ENCODE measurements at places on chromosomes 3 and 15. TPM values are rescaled to one million over a fixed set of nuclear protein-coding genes. Genes with fewer than 3 reads are reported as not detected.

Gene RPP25
- 18.8 TPM for total RNA-seq

Gene ARGFX
- not detected for total RNA-seq

Gene EIF5A2
- 6.6 TPM for total RNA-seq

Gene SAXO2
- total RNA-seq: not detected

Gene INSYN1
- total RNA-seq: 14.2 TPM

Gene DCLK3
- total RNA-seq: 0.62 TPM

Gene THAP10
- 5.5 TPM for total RNA-seq

Gene PRSS50
- 1.4 TPM for total RNA-seq

Gene UTS2B
- not detected for total RNA-seq

Gene RBPMS2
- 36.9 TPM for total RNA-seq

DNA sequence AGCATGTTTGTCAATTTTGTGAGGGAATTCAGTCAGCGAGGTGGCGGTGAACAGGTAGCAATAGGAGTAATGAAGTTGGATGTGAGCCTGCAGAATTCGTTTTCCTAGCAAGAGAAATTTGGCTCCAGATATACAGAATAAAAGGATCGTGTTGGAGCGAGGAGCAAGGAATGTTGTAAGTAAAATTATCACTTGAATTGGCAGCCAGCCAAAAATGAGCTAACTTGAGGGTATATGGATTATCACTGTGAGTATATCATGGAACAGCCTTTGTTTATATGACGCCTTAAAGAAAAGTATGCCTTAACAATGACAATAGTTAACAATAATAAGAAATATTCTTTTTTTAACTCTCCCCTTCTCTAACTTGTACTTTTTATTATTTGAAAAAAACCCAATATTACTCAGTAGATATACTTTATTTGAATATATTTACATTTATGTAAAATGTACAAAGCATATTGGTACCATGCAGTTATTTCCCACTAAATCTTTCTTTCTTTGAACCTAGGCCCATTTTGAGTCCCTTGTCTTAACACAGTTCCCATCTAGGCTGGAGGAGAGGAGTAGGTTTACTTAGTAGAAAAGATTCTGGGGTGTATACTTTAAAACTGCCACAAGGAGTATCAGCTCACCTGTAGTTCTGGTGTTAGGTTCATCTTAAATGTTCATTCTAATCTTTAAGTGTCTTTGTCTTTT lies 29.3 kb downstream of the EPHA6 start:
- no peak for DNase-seq

GRCh38 chr3:158845765-158846350 lies 44.0 kb downstream of the MFSD1 start:
- peak; percentile 71 for DNase-seq

GRCh38 chr15:75112848-75113492 lies 88.7 kb upstream of the C15orf39 start:
- no peak for DNase-seq

DNA sequence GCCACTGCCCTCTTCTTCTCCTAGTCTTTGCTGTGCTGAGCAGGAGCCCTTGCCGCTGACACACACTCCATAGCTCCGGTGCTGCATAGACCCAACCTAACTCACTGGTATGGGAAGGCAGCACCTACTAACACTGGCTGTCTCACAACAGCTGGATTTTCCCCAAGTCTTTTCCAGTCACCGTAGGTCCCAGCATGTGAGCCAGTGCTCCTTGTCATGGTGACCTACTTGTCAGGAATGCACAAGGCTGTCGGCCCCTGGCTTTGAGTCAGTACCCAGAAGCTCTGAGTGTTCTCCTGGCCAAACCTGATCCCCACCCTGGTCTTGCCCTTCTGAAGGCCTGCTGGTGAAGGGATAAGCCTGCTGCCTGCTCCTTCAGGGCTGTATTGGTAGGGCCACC lies 25.7 kb downstream of the AMOTL2 start:
- no peak for DNase-seq

GRCh38 chr3:43997316-43997715 lies 244.4 kb upstream of the TOPAZ1 start:
- peak; percentile 22 for DNase-seq

- DNase-seq: no peak
Observed at GRCh38 chr15:95363646-95364045, 966.9 kb upstream of the NR2F2 start.

- no peak for DNase-seq
Observed at GRCh38 chr15:46682969-46683791, 1034.1 kb upstream of the SEMA6D start.

DNA sequence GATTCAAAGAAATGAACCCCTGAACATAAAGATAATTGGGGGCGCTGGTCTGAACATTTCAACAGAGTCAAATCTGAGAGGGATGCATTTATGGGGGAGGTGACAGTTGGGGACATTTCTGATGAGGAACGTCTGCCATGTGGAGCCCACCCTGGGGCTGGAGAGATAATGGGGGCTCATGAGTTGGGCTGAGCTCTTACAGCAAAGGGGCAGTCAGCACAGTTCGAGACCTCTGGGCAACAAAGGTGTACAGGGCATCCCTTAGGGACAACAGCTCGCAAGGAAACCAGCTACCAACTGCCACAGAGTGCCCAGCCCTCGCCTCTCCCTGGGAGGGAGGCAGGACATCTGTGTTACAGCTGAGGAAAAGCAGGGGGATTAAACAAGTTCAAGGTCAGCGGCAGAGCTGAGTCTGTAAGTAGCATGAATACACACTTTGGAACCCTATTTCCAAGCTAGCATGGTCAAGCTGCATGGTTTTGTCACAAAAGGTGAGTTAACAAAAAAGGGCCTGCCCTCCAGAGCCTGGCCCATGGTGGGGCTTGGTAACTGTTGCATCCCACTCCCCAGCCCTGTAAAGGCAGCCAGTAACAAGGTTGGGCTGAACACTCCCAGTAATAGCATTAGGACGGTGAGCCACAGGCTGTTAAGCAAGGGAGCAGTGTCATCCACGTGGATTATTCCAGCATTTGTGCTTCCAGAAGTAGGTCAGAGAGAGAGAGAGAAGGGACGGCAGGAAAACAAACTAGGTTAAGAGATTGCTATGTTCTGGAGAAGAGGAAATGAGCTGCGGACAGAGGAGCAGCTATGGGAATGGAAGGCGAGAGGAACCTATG lies 4.3 kb downstream of the GNB5 start:
- DNase-seq: no peak

- DNase-seq: no peak
Observed at GRCh38 chr3:105634708-105635107, 234.1 kb downstream of the CBLB start.

GRCh38 chr3:100865442-100865841 lies 127.8 kb downstream of the ABI3BP start:
- no peak for DNase-seq

- no peak for DNase-seq
Observed at GRCh38 chr15:39406485-39406884, 174.4 kb upstream of the THBS1 start.

DNA sequence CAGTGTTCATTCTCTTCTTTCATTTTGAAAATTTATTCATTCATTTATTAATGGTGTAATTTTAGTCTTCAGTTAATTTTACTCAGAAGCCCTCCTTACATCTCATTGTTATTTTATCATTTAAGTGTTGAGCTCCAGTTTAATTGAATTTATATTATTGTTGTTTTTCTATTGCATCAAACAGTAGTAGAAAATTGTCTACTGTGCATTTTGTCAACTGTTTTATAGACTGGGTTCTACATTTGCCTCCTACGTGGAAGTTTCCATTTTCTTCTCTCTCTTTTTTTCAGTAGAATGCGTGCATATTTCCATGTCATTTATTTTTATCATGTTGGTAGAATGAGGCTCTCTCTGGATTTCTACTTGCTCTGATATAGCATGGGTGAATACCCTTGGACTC lies 487.4 kb downstream of the NR2F2 start:
- no peak for DNase-seq

- no peak for DNase-seq
Observed at GRCh38 chr15:36484038-36484778, 95.2 kb upstream of the CDIN1 start.

DNA sequence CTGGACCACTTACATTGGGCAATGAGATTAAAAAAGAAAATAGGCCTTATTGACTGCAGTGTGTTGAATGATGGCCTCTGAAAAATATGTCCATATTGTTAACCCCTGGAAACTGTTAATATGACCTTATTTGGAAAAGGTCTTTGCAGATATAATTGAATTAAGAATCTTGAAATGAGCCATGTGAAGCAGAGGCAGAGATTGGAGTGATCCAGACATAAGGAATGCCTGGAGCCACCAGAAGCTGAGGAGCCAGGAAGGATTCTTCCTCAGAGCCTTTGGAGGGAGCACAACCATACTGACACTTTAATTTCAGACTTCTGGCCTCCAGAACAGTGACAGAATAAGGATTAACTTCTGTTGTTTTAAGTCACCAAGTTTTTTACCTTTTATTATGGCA lies 510.4 kb upstream of the AGTR1 start:
- no peak for DNase-seq

DNA sequence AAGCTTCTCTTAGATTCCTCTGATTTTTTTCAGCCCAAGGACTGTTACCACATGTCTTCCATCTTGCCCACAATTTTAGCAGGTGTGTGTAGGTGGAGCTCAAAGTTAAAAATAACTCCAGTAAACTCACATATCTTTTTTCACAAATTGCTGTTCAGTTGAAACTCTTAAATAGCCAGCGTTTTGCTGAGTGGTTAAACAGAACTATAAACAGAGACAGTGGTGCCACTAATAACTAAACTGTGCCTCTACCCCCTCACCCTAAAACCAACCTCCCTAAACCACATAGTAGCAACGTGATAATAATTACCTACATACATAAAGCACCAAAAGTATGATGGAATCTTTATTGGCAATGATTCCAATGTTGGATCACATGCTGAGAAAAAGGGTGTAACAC lies 525.1 kb downstream of the PDCD6IP start:
- no peak for DNase-seq

DNA sequence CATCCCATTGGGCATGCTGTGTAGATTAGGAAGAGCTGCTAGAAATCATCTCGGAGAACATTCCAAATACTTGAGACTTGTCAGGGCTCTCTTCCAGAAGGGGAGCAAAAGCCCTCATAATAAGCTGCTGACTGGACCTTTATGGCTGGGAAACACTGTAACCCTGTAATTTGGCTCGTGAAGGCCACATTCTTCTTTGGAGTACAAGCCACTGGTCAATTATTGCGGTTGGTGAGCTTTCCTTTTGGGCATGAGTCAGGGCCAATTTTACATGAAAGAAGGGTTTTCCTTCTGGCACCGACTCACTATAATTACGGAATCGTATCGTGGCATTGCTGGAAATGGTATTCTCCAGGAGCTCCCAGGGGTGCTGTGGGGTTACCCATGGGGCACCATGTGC lies 434.5 kb upstream of the RGMA start:
- no peak for DNase-seq

DNA sequence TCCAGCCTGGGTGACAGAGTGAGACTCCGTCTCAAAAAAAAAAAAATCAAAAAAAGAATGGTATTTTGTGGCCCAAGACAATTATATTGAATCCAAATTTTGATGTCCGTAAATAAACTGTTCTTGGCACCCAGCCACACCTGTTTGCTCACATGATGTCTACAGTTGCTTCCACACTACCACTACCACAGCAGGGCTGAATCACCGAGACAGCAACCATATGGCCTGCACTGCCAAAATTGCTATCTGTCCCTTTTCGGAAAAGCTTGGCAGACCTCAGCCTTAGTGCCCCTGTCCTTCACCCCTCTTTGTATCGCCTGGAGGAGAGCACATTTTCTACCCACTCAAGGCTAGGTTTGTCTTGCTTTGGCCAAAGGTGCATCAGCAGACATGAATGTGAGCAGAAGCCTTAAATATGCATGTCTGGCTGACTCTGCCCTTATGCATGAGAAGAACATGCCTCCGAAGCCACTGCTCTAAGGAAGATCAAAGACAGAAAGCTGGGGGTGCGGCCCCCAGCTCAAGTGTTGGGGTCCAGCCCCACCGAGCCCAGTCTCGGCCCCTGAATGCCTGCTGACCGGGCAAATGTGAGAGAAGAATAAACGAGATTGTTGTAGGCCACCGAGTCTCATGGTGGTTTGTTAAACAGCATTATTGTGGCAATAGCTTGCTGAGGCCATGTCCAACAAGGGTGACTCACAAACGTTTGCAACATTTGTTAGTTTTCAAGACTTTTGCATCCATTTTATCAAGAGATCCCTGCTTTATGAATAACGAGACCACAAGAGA lies 108.1 kb downstream of the TPRA1 start:
- no peak for DNase-seq

DNA sequence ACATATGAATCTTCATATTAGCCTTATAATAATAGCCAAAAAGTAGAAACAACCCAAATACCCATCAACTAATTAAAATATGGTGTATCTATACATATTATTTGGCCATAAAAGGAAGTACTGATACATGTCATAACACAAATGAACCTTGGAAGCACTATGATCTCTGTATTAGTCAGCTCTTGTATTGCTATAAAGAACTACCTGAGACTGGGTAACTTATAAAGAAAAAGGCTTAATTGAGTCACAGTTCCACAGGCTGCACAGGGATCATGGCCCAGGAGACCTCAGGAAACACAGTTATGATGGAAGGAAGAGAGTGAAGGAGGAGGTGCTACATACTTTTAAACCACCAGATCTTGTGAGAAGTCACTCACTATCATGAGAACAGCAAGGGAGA lies 16.0 kb upstream of the CCR2 start:
- no peak for DNase-seq

GRCh38 chr15:67544475-67544874 lies 2.0 kb downstream of the MAP2K5 start:
- DNase-seq: no peak

- DNase-seq: peak; percentile 15
Observed at GRCh38 chr3:55512571-55513343, 25.7 kb upstream of the WNT5A start.

DNA sequence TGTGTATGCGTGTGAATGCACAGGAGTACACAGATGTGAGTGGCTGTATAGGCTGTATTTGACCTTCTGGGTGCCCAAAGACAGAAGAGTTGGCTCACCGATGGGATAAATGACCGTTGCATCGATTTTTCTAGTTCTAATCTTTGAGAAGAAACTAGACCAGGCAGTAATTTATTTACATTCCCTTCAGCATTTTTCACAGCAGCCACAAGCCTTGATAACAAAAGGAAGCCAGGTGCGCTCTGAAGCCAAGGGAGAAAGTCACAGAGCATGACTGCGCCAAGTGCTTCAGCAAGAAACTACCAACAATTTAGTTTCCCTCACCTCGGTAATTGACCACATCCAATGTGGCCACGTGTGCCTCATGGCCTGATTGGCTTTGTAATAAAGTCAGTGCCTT lies 5.9 kb upstream of the FAM3D start:
- DNase-seq: no peak

Measured in GM23338 (cell line).